ENCODE measurements at places on chromosomes 7 and 10. TPM values are rescaled to one million over a fixed set of nuclear protein-coding genes. Genes with fewer than 3 reads are reported as not detected.

The NUDT13 gene
- total RNA-seq, result 3.3 TPM

The KIAA1217 gene
- total RNA-seq, result 3.2 TPM

The TBL2 gene
- total RNA-seq, result 54.1 TPM

The C10orf53 gene
- not detected for total RNA-seq

The PALS2 gene
- 19.6 TPM for total RNA-seq

The GIMAP6 gene
- not detected for total RNA-seq

The LZTS2 gene
- 30.1 TPM for total RNA-seq

The EGFR gene
- total RNA-seq, result 139 TPM

The TAS2R4 gene
- 0.26 TPM for total RNA-seq

The SPRN gene
- 0.22 TPM for total RNA-seq

The OR2A42 gene
- not detected for total RNA-seq

The HOXA13 gene
- total RNA-seq, result 1.9 TPM

The ZNF438 gene
- total RNA-seq, result 1.9 TPM

The DDX56 gene
- total RNA-seq, result 107 TPM

The PSPH gene
- 28.6 TPM for total RNA-seq

The DPYSL4 gene
- total RNA-seq, result 20.5 TPM

The COL17A1 gene
- total RNA-seq, result 3.8 TPM

The ENKUR gene
- total RNA-seq, result 0.27 TPM

Data from A549 treated with CpdA at 1 μM for 4 hours (cell line).